SW480 (cell line): ENCODE measurements at places on chromosomes 16 and 17.

DNA sequence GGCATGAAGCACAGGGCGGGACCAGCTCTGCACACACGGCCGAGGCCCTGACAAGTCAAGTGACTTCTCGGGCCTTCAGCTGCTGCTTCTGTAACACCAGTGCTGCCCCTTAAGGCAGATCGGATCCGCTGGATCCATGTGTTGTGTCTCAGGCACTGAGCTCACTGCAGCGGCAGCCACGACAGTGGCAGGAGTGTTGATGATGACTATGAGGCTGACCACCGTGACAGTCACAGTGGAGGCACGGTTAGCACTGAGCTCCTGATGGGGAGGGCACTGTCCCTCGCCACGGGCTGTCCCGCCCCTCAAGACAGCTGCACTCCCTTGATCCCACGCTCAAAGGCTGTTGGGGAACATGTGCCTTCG is 29.4 kb downstream of the PEMT start:
- no peak for DNase-seq

DNA sequence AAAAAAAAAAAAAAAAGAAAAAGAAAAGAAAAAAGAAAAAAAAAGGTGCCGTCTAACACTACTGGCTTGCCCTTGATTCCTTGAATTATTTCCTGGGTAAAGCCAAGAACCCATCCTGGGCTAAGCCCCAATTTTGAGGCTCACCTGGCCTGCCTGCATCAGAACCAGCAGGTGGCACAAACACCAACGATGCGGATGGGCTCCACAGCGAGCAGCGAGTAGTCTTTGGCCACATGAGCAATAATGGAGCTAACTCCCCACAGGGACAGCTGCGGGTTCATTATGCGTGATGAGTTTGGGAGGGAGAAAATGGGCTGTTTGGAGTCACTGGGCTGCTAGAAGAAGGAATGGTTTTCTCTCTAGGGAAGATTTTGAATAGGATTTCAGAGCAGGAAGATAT is 91.1 kb downstream of the ASIC2 start:
- DNase-seq, result peak; percentile 22

DNA sequence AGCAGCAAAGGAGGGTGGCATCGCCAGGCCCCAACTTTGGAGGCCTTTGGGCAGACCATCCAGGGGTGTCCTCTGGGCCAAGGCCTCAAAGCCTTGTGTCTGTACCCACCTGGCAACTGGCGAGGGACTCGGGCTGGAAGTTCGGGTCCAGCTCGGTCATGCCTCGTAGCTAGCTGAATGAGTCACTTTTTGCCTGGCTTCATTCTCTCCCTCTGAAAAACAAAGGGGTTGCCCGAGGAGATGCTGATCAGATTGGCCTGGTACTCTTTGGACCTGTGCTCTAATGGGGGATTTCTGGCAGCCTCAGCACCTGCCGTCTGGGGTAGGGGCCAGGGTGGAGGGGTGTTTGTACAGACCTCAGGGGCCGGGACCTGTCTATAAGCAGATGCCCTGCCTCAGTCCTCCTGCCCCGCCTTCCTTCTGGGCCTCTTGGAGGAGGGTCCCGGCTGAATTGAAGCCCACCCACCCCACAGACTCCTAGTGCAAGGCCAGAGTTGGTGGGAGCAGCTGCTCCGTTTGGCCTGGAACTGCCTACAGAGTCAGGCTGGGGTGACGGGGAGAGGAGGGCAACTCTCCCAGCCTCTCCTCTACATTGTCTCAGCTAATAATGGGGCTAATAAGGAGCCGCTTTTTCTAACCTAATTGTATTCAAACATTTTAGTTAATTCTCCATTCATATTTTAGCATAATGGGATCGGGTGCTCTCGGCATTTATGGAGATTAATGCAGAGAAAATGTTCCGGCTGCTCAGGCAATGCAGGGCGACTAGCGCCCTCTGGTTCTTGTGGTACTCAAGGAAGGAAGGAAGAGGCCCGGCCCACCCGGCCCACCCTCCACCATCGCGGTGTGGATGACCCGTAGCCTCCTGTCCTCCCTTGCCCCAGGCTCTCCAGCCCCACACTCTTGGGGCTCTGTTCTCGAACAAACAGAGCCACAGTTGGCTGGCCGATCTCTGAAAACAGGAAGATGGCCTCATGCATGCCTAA is 21.4 kb upstream of the ABCC3 start:
- no peak for DNase-seq

DNA sequence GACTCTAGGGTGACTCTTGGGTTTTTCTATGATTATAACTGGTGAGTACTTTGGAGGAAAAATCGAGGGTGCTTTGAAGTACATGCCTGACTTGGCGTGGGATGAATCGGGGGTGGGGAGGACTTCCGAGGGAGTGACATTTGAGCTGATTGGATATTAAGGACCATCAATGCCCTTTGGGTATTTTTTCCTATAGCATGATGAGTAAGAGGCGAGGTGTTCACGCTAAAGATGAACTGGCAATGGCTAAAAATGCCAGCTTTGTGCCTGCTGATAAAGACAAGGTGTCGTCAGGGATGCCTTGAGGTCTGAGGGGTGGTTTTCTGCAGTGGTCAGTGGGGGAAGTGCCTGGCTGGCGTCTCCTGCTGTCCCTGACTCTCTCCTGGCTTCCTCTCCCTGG is 25.3 kb downstream of the USP43 start:
- no peak for DNase-seq

GRCh38 chr17:19403021-19403420 is 8.0 kb upstream of the RNF112 start:
- DNase-seq, result no peak

DNA sequence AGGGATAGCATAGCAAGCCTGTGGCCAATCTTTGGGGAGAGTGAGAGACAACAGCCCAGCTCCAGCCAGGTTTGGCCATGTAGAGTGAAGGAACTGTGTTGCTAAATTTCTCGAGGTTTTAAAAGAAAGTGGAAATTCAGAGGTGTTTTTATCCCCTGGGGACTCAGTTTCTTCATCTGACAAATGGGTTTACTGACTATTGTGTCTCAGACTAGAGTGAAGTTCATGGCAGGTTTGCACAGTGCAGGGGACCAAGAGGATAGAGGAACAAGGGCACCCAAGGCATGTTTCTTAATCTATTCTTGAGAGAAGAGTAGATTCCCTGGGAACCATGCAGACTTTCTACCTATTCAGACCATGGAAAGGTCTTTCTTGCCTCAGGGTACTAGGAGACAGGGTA is 555.8 kb upstream of the C16orf82 start:
- DNase-seq, result no peak

DNA sequence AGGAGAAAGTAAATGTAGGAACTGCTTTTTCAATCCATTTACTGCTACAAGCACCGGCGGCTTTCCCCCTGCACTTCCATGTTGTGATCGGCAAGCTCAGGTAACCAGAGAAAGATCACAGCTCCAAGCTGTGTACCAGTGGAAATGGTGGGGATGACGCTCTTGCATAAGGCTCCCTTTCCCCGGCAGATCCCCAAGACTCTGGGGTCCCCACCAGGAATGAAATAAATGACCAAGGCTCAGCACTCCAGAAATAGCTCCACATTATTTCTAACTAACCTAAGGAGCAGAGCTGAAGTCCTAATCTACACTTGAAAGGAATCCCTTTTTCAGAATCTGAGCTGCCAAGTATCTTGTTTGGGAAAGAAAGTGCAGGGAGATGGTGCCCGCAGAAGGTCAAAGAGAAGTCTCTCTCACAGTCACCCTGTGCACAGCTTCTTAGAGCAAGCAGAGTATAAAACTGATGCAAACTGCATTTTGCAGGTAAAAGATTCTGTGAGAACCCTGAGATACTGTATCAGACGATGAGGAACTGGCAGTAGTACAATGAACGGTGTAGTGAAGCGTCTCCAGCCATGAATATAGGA is 11.1 kb downstream of the GRB2 start:
- peak; percentile 27 for DNase-seq

DNA sequence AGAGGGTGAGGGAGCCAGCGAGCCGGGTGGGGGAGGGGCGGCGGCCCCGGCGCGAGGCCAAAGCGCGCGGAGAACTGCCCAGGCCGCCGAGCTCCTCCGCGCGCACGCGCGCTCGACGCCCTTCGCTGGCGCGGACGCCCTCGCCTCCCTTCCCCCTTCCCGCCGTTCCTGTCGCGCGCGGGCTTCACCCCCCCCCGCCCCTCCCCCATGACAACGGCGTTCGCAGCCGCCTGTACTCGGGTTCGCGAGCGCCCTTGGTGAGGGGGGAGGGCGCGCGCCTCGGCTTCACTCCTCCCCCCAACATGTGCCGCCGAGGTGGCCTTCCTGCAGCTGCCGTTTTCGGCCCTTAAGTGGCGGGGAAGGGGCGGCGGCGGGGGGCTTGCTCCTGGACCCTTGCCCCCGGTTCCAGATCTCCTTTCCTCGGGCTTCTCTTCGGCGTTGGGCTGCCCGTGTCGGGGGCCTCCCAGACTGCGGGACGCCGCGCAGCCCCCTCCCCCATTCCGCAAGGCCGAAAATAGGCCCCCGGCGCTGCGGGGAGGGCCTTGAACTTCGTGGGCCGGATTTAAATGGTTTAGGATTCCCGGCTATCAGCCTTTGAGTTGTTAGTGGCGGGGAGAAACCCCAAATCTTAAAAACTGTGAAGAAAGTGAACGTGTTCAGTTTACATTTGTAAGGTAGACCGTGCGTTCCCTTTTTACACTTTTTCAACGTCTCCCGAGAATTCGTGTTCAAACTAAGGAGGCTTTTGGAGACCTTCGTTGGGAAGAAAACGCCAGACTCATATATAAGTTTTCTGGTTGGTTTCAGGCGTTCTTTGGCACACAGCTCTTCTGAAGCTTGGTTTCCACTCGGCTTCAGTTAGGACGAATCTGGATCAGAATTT is 653 bp downstream of the SRRM2 start:
- DNase-seq, result peak; percentile 71

DNA sequence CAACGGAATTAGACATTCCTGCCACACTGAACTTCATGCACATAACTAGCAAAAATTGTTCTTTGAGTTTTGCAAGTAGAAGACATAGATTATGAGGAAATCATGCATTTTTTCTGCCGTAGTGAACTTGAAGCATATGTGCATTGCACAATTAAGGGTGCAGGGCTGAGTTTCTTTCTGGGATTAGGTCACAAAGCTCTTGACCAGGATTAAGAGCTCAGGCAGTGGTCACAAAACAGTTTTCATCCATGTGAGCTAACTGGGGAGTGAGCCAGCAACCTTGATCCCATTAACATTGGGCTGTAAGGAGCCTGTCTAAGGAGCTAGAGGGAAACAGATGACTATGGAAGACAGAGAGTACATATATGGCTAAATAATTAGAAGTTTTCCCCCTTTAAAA is 143.7 kb downstream of the PMP22 start:
- no peak for DNase-seq

- no peak for DNase-seq
Observed at GRCh38 chr16:76579277-76579922, 302.2 kb downstream of the CNTNAP4 start.

DNA sequence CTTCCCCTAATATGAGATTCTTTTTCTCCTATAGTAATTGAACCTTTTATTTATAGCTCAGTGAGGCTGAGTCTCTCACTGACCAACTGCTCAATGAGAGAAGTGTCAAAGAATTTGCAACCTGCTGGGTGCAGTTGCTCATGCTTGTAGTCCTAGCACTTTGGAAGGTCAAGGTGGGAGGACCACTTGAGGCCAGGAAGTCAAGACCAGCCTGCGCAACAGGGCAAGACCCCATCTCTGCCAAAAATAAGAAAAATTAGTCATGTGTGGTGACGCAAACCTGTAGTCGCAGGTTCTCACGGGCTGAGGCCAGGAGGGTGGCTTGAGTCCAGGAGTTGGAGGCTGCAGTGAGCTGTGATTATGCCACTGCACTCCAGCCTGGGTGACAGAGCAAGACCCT is 30.9 kb upstream of the CRYBA1 start:
- DNase-seq, result no peak

DNA sequence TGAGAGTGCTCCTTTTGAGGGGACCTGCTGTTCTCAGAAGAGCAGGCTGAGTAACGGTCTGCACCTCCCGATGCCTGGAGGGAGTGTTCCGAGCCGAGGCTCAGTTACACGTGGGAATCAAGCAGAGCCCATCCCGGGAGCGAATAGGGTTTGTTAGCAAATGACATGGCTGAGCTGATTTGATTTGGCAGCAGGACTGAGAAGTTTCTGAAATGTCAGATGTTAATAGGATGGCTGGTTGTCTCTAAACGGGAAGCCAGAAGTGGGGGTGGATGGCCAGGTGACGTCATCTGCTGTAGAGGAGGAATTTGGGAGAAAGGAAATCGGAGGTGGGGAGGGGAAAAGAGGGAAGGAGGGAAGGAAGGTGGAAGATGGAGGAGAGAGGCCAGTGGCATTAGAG is 128.0 kb downstream of the RAP1GAP2 start:
- DNase-seq, result no peak

DNA sequence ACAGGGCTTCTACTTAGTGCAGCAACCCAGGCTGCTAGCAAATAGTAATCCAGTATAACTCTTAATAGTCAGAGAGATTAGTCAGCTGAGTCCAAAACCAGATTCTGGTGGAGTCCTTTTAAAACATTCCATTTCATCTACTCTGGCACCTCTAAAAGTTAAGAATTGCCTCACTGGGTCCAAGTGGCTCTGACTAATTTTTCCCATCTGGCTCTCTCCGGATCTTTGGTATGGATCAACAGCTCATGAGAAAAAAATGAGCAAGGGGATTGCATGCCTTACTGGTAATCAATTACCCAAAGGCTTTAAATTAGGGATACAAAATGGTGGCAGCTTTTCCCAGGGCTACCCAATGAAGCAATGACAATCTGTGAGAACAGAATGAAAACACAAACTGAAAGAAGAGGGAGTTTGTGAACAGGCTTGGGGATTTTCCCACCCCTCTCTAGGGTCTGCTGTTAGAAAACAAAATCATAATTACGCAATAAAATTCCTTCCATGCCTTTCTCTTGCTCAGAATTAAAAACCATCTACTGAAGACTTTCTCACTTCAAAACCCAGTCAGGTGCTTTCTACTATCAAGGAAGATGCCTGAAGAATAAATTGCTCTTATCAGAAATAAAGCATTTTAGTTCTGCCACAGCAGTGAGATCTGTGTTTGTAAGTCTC is 84.6 kb upstream of the PMFBP1 start:
- DNase-seq, result no peak

- DNase-seq, result no peak
Observed at GRCh38 chr17:77256710-77257109, 115.9 kb downstream of the SEC14L1 start.

DNA sequence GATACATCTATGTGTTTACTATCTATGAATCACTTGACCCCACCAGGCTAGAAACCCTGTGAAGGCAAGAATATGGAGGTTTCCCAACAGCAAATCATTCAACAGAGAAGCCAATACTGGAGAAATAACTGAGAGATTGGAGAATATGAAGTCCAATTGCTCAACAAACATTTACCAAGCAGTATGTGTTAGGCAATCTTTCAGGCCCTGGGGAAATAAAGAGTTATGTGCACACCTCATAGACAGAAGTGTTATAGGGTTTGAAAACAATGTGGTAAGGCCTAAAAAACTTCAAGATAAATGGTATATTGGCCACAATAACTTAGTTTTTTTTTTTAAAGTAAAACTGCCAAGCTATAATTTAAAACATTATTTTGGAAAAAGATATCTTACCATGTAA is 1245.8 kb downstream of the CDH11 start:
- no peak for DNase-seq

DNA sequence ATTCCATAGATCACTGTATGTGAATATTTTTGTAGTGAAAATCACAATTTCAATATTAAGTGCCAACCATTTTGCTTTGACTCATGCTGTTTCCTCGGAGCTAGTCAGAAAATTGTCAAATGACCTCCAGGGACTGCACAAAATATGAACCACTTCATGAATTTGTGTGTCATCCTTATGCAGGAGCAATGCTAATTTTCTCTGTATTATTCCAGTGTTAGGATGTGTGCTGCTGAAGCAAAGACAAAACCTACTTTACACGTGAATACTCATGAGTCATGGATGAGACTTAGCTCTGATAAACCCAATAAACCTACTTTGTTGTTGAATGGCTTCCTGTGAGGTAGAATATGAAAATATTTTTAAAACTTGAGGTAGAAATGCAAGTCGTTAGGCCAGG is 65.2 kb downstream of the SHCBP1 start:
- DNase-seq, result no peak
